Mesenteric fat pad (tissue), 1 donor: ENCODE measurements at places on chromosomes 7 and 10.

GRCh38 chr10:55628260-55628701, 732.8 kb downstream of the ZWINT start:
- DNase-seq, result no peak

GRCh38 chr10:9986786-9987185, 1030.9 kb upstream of the CELF2 start:
- DNase-seq, result no peak

DNA sequence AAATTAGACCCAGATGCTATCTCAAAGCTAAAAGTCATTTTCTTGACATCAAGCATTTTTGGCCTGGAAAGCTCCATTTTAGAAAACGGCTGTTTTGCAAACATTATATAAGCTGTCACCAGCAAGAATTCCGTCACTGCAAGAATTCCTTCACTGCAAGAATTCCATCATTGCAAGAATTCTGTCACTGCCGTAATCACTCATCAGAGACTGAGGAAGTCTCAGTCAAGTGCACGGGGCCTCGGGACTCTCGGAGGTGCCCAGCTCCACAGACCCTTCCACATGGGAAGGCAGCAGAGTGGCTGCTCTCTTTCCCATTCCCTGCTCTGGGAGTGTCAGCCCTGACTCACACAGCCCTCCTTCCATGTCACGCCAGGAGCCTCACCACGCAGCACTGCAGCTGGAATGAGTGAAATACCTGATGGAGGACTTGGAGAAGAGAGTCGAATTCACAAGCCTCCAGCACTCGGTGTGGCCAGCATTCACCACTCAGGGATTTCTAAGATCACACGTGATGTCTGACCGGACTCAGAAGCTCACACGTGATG, 168.3 kb downstream of the PTPRN2 start:
- peak; percentile 51 for DNase-seq

GRCh38 chr10:91381257-91381891, 28.8 kb upstream of the HECTD2 start:
- no peak for DNase-seq

DNA sequence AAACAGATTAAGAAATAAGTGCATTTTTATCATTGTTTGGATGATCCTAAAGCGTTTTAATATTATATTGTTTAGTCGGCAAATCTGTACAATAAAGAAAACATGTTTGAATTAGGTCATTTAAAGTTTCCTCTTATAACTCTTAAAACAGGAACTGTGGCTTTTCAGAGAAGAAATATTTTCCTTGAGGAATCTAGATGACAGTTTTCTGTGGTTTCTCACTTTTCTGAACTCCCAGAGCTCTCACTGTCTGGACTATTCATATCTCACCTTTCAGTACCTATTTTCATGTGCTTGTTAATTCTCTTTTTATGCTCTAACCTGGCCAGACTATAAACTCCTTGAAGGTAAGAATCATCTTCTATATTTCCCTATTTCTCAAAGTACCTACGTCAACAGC, 135.1 kb downstream of the CHN2 start:
- DNase-seq, result no peak

GRCh38 chr10:26841733-26842317, 18.9 kb downstream of the ABI1 start:
- no peak for DNase-seq
